ENCODE measurements at places on chromosomes 6 and 20.

- DNase-seq, result no peak
Measured at GRCh38 chr6:15129887-15130286, 116.0 kb upstream of the JARID2 start.

DNA sequence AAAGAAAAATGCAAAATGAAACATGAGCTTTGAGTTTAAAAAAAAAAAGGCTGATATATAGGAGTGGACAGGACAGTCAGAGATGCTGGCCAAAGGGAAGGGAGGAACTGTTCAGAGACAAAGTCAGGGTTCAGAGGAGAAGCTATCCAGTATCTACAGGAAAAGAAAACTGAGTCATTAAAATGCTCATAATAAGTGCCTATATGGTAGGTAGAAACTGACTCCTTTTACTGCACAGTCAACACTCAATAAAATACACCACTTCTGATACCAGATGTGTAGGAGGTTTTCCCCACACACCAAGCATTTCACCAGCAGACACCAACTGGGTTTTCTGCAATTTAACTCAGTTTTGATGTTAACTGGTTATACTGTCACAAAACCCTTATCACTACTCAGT is 32.9 kb downstream of the FRK start:
- DNase-seq, result no peak

- no peak for DNase-seq
Measured at GRCh38 chr6:134172706-134173365, 120.4 kb upstream of the SLC2A12 start.

DNA sequence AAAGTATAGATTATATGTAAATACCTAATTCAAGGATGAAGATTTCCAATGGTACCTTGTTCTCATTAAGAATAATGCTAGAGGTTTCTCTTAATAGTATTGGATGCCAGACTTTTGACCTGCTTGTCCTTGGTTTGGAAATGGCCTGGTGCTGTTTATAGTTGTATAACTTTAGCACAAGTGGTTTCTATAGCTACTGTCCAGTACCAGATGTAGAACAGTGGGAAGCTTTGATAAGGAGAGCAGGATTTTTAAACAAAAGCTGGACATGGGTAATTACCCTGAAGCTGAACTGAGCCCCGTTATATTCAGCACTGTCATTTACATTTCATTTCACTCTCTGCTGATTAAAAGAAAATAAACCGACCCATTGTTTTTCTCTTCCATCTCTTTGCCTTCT is 43.7 kb downstream of the TRMT11 start:
- no peak for DNase-seq

- DNase-seq, result no peak
Measured at GRCh38 chr6:144500892-144501291, 215.8 kb downstream of the UTRN start.
